Calu3 (cell line): ENCODE measurements at places on chromosomes 1 and 21.

GRCh38 chr21:15221799-15222386 is 157.1 kb upstream of the NRIP1 start:
- DNase-seq, result peak; percentile 6

DNA sequence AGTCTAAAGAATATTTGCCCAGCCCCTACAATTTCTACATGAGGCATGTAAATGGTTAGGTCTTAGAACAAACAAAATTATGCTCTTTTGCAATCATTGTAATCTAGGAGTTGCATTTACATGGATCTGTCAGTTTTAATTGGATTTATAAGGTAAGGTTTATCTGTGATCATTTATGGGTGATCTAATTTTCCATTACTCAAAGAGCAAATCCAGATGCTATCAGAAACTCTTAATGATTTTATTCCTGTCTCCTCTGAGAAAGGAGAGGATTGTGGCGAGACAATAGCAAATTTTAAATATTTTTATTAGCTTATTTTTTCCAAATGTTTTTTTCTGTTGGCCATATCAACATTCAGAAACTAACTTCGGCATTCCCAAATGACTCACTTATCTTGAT is 14.2 kb upstream of the NEGR1 start:
- no peak for DNase-seq

DNA sequence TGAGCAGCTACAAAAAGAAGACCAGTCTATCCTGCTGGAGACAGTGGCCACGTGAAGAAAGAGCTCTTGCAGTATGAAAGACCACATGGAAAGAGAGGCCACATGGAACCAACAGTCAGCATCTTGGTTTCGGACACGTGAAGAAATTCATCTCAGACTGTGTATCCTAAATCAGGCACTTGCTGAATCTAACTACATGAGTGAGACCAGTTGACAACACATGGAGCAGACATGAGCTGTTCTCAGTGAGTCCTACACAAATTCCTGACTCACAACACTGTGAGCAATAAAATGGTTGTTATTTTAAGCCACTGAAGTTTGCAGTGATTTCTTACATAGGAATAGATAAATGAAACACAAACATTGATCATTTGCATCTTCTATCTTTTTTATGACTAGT is 2.4 kb upstream of the TAF1A start:
- DNase-seq, result no peak

- no peak for DNase-seq
Measured at GRCh38 chr1:109027841-109028240, 14.1 kb downstream of the WDR47 start.

DNA sequence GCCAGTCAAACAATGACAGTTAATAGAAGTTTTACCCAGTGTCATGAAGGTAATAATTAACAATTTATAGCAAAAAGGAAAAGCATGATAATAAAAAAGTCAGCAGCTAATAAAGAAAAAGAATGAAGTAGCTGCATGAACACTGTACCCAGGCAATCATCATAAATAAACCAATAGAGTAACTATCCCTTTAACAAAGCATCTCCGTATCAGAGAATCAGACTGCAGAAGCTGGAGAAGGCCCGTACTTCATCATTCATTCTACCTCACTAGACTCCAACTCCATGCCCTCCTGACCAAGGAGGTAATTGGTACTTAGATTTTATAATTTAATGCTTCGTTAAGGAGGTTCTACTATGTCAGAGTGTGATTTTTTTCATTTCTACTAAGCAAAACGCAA is 140.5 kb downstream of the NEGR1 start:
- DNase-seq, result no peak

GRCh38 chr1:117658676-117659075 is 52.8 kb downstream of the TENT5C start:
- no peak for DNase-seq

DNA sequence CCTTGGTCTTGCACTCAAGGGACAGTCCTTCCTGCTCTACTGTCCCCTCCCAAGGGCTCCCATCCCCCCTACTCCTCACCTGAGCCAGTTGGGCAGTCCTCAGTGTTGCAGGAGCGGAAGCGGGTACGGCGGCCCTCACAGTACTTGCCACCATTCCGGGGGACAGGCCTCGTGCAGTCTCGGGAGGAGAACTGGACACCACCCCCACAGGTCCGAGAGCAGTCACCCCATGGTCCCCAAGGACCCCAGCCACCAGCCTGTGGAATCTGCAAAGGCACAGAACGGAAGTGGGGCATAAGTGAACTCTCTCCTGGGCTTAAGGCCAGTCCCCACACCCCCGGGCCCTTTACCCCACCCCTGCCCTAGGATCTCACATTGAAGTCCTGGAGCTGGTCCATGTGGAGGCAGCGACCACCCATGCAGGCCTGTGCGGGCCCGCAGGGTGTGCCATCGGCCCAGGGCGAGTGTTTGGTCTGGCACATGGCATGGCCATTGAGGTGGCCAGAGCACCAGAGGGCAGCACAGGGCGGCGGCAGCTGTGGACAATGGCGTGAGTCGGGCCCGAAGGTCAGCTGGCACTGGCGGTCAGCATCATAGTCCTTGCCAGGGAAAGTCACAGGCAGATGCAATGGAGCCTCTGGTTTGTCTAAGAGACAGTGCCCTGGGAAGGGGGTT is 5.2 kb downstream of the ADAMTS4 start:
- peak; percentile 50 for DNase-seq

GRCh38 chr1:228273720-228274451 is 66.0 kb downstream of the OBSCN start:
- no peak for DNase-seq

- DNase-seq, result no peak
Measured at GRCh38 chr1:2544875-2545640, 11.1 kb upstream of the TNFRSF14 start.
